LoVo (cell line): ENCODE measurements at places on chromosomes 1 and 21.

GRCh38 chr1:220344745-220345144 is 72.5 kb upstream of the RAB3GAP2 start:
- no peak for DNase-seq

DNA sequence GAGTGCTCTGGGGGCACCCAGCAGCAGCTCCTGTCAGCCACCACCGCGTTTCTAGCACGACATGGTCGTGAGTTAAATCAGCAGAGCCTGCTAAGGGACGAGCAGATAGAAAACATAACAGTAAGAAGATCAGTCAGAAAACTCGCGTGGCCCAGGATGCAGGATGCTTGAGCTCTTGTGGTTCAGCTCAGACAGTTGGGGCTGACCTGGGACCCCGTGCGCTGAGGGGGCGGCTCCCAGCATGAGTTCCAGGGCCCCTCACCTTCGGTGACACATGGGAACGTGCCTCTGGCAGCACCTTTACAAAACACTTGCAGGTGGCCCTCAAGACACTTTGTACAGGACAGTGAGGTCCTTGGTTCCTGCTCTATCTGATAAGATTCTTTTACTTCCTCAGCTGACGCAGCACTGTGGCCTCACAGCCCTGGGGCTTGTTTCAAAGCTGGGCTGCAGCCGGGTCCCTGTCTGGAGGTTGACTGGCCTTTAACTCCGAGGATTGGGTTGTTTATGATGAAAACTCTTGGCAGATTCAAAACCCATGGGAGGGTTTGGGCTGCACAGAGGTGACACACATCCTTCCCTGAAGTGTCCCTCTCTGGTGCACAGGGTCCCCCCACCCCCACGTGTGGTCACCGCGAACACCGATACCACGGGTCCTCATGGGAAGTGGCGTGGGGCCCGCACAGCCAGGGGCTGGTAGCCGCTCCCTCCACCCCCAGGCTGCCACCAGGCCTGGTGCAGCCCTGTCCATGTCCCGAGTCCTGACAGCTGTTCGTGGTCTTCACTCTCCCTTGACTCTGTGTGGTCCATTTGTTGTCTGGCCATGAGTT is 65.3 kb upstream of the COL6A1 start:
- no peak for DNase-seq

DNA sequence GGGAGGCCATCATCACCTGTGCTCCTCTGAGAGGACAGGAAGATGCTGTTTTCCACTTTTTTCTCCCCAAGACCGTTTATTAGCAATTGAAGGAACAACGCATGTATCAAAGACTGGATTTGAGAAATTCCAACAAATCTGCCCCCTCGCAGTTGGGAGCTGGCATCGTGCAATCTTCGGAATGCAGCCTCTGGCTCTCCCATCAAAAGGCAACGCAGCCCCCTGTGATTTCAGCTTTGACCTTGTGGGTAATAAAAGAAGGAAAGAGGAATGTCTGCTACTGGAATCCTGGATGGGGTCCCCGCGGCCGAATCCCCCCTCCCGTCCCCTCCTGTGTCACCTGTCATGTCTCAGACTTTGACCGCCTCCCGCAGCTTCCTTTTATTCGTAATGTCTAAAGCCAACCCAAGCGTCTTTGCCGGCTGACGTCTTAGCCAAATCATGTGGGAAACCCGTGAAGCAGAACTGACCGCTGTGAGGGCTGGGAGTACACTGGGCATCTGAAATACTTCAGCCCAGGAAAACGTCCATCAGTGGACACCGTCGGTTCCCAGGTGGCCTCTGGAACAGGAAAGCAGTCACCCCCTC is 101.5 kb downstream of the WDR4 start:
- no peak for DNase-seq

- no peak for DNase-seq
These were observed 146.8 kb downstream of the LRIG2 start for GRCh38 chr1:113219828-113220227.

DNA sequence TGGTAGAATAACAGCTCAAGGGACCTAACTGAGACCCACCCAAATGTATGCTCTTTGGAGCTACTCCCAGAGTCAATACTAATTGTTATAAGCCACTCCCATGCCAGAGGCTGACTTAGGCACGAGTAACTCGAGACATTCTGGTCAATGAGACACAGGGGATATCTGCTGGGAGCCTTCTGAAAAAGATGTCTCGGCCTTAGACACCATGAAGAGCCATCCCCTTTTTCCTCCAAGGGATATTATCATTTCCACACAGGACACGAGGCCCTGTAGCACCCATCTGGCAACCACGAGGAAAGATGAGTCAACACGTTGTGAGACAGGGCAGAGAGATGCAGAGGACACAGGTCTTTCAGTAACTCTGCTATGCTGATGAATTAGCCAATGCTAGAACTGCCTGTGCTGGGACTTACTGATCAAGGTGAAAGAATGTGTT is 30.7 kb downstream of the ITPKB start:
- no peak for DNase-seq

DNA sequence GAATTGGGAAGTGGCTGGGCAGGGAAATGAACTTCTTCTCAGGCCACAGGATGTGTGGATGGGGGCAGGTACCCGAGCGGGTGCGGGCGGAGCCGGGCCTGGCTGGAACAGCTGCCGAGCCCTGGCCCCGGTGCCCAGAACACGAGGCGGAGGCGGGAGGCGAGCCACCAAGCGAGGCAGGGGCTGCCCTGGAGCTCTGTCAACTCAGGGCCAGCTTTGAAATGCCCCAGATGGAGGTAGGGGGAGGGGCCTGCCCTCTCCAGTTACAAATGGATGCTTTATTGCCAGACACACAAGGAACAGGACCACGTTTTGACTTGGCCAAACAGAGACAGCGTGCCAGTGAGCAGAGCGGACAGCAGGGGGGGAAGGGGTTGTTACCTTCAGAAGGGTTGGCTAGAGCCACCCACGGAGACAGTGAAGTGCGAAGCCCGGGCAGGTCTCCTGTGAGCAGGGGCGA is 240.4 kb downstream of the SDCCAG8 start:
- no peak for DNase-seq

DNA sequence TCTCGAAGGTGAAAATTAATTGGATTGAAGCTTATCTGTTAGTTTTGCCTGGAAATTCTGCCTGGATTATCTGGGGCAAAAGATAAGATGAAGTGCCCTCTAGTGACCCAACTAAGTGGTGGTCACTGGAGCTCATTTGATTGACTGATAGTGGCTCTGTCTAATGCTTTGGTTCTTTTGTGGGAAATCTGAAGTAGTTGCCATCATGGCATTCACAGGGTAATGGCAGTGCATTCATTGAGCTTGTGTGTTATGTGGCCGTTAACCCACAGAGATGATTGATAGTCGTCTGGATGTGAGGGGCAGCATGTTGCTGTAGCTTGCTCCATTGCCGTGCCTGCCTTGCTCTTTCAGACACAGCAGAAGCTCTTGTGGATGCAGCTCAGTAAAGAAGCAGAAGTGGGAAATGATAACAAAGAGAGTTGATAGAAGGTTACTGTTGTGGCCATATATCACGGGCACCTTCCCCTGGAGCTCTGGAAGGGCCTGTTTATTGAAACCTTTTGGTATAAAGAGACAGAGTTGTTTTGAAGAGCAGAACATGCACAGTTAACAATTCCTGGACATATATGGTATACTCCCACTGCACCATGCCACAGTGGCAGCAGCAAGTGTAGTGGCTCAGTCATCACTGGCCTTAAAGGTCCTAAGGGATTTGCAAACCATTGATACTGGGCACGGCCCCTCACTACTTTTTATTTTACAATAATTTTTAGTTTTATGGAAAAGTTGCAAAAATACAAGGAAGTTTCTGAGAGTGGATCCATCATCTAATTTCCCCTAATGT is 42.0 kb downstream of the CXADR start:
- no peak for DNase-seq

- DNase-seq, result no peak
These were observed 2.4 kb upstream of the COL6A1 start for GRCh38 chr21:45979141-45979631.

DNA sequence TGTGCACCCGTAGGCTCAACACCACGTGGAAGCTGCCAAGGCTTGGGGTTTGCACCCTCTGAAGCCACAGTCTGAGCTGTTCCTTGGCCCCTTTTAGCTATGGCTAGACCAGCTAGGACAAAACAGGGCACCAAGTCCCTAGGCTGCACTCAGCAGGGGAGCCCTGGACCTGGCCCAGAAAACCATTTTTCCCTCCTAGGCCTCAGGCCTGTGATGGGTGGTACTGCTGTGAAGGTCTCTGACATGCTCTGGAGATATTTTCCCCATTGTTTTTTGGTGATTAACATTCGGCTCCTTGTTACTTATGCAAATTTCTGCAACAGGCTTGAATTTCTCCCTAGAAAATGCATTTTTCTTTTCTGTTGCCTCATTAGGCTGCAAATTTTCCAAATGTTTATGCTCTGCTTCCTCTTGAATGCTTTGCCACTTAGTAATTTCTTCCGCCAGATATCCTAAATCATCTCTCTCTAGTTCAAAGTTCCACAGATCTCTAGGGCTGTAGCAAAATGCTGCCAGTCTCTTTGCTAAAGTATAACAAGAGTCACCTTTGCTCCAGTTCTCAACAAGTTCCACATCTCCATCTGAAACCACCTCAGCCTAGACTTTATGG is 69.0 kb upstream of the KRTAP19-8 start:
- DNase-seq, result no peak

- no peak for DNase-seq
These were observed 38.7 kb downstream of the AMY1C start for GRCh38 chr1:103788377-103788776.

- DNase-seq, result peak; percentile 72
These were observed 67.8 kb downstream of the LRIG2 start for GRCh38 chr1:113140588-113141446.

DNA sequence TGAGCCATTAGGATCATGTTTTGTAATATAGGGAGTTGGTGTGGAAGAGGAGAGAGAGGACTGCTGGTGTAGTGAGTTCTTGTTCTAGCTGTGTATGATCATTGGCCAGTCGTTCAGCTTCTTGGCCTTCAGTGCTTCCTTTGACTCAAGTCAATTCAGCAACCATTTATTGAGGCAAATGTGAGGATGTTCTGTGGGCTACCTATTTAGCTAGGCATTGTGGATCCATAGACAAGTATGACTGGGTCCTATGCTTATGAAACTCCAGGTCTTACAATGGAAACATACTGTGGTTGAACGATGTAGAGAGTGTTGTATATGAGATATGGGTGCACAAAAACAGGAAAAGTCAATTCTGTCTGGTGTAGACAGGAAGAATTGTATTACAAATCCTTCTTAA is 41.7 kb downstream of the NFIA start:
- DNase-seq, result no peak

GRCh38 chr1:69914976-69915765 is 290.2 kb downstream of the LRRC40 start:
- no peak for DNase-seq
